CD4-positive, alpha-beta T cell treated with Interleukin-6 at 100 ng/mL for 8 hours (primary cell): ENCODE measurements at places on chromosomes 11 and 22.

GRCh38 chr11:69512136-69512535, 30.7 kb downstream of the LINC01488 start:
- no peak for DNase-seq

- no peak for DNase-seq
These were observed 61.7 kb downstream of the ME3 start for GRCh38 chr11:86610559-86611341.

DNA sequence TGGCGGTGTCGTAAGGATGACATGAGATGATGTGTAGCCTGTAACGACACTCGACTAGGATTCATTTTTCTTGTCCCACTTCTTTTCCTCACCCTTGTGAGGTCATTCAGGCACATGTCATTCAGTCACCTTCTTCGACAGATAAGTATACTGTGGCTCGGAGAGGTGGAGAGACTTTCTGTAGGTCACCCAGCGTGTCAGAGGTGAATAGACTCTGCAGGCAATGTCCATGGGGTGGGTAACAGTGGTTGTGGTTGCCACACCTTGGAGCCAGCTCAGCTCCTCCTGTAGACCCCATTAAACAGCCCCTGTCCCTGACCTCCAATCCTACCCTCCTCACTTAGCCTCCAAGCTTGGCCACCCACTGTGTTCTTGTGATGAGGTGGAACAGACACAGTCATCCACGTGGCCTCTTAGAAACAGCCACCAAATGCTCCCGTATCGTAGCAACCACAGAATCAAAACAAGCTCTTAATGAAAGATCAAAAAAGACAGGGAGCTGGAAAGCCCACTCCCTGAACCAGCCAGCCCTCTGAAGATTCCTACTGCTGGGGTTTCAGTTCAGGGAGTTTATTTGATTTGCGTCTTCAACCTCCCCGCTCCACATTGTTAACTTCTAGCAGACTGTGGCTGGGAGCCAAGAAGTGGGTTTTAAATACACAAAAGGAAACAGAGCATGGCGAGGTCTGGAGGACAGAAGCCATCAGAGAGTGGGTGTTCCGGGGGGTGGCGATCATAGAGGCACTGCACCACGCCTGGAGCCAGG, 89.0 kb upstream of the GRK3 start:
- no peak for DNase-seq

- DNase-seq = no peak
These were observed 27.0 kb upstream of the SLC22A8 start for GRCh38 chr11:63042596-63042995.

DNA sequence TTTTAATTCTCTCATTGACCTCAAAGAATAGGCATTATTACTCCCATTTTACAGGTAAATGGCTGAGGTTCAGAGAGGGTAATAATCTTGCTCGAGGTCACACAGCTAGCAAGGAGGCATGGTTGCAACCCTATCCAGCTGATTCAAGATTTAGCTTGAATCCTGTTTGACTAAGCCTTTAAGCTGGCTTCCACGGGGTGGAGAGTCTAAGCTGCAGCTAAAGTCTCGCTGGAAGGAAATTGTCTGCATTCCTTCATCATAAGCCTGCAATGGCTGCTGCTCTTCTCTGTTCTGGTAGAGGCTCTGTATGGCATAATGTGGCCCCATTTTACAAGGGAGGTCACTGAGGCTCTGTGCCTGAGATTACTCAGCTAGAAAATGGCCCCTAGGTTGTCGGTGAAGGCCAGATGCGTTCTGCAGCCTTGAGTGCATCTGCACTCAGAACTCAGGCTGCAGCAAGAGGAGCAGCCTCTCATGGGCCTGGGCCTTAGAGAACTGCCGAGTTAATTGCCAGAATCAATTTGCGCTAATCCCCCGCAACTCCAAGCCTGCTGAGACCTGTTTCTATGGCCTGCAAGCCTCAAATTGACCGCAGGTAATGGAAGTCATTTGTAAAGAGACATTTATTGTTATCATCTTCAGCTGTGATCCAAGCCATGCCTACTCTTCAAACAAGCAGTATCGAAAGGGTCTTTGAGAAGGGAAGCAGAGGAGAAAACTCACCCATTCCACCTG, 44.1 kb upstream of the SEZ6L start:
- DNase-seq = no peak

- DNase-seq = no peak
These were observed 378.7 kb upstream of the ANO5 start for GRCh38 chr11:21814169-21814568.

GRCh38 chr22:48333323-48333763, 1494.3 kb downstream of the BRD1 start:
- DNase-seq = no peak

- DNase-seq = no peak
These were observed 374.5 kb downstream of the CADM1 start for GRCh38 chr11:115129473-115130289.

- no peak for DNase-seq
These were observed 19.1 kb downstream of the PIK3C2A start for GRCh38 chr11:17188675-17189074.

- DNase-seq = no peak
These were observed 67.7 kb downstream of the SPON1 start for GRCh38 chr11:14029971-14030920.

DNA sequence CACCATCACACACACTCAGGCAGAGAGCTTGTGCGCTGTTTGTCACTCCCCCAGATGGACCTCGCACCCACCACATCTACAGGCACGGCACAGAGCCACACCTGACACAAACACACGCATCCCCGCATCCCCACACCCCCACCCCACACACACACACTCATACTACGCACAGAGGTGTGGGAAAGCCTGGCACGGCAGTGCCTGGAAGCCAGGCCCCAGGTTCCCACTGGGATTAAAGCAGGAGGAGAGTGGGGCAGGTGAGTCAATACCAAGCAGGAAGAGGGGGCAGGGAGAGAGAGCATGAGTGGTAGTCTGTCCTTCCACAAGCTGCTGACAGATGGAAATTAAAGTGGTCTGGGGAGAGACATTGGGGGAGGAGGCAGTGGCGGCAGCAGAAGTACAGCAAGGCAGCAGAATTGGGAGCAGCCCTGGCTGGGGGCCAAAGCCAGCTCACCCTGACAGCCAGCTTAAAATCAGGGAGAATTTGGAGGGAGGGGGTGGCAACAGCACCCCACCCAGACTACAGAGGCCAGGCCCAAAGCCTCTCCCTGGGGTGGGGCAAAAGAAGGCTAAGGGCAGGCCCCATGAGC, 20.7 kb downstream of the TNKS1BP1 start:
- no peak for DNase-seq

DNA sequence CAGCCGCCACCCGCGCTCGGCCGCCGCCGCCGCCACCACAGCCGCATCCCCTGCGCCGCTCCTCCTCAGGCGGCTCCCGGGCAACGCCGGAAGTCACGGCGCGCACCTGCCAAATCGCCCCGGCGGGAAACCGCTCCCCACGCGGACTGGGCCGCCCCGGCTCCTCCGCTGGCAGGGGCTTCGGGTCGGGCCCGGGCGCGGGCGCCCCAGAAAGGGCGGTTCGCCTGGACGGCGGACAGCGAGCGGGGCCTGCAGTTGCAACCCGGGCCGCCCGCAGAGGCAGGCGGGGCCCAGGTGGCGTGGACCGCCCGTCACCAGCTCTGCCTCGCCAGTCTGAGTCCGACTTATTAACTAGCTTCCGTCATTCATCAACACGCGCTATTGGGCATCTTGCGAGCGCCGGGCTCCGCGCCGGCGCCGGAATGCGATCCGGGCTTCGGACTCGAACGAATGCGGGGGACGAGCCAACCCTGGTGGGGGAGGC, at the start of gene HIRA:
HIRA (minus strand) TSS at position 85 of the 484 bp plus-strand sequence. CDS start 257 bp downstream, outside the sequence.
- DNase-seq = peak; percentile 74

- DNase-seq = peak; percentile 43
These were observed 6.5 kb downstream of the MSANTD2 start for GRCh38 chr11:124793466-124794278.

DNA sequence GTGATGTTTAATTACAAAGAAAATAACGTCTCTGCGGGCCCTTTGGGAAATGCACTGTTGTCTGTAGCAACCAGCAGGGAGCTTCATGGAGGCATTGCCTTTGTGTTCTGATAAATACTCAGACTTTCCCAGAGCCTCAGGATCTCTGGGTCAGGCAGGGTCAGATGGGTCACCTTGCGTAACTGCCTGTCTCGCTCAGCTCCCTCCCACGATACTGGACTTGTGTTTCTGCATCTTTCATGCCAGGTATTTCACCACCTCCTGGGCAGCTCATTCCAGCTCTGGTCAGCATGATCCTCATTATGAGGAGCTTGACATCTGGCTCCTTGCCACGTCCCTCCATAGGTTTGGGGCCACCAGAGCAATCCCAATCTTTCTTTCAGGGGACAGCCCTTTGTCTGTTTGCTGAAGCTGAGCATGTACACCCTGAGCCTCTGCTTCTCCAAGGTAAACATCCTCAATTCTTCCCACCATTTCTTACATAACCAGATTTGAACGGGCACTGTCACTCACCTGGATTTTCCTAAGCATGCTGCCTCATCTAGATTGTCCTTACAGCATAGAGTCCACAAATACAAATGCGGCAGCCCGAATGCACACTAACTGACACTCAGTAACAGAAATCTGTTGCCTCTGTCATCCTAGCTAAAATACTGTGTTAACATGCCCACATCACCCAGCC, 162.3 kb downstream of the LARGE1 start:
- no peak for DNase-seq

DNA sequence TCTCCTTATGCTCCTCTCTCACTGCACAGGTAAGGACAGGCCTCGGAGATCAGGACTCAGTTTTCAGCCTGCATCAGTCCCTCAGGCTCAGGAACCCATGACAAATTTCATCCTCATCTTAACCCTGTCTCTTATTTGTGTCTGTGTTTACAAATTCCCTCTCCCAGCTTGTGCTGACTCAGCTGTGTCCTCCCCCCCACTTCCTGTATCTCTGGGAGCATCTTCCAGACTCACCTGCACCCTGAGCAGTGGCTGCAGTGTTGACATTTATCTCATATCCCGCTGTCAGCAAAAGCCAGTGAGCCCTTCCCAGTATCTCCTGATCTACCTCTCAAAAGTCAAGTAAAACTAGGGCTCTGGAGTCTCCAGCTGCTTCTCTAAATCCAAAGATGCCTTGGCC, 65.6 kb upstream of the VPREB1 start:
- no peak for DNase-seq

- no peak for DNase-seq
These were observed 7.3 kb upstream of the TAGLN start for GRCh38 chr11:117191680-117192400.

GRCh38 chr11:73142128-73142377, at the start of gene FCHSD2:
Gene FCHSD2, minus strand, starts transcription at chr11:73142318. Its CDS starts 441 bp downstream, at chr11:73141877.
- no peak for DNase-seq

GRCh38 chr11:126317432-126317755, 13.5 kb downstream of the DCPS start:
- DNase-seq = no peak

DNA sequence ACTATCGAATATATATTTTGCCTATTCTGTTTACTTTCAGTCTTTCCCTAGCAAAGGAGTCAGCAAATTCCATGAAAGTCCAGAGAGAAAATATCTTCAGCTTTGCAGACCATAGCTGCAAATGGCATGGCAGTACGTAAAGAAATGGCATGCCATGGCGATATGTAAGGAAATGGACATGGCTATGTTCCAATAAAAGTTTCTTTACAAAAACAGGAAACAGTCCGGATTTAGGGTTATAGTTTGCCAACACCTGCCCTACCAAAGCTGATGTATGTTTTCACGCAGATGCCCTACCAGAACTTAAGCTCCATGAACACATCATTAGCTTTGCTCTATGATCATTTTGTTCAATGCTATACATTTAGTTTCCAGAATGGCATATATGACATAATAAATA, 19.5 kb downstream of the KIAA0930 start:
- no peak for DNase-seq

DNA sequence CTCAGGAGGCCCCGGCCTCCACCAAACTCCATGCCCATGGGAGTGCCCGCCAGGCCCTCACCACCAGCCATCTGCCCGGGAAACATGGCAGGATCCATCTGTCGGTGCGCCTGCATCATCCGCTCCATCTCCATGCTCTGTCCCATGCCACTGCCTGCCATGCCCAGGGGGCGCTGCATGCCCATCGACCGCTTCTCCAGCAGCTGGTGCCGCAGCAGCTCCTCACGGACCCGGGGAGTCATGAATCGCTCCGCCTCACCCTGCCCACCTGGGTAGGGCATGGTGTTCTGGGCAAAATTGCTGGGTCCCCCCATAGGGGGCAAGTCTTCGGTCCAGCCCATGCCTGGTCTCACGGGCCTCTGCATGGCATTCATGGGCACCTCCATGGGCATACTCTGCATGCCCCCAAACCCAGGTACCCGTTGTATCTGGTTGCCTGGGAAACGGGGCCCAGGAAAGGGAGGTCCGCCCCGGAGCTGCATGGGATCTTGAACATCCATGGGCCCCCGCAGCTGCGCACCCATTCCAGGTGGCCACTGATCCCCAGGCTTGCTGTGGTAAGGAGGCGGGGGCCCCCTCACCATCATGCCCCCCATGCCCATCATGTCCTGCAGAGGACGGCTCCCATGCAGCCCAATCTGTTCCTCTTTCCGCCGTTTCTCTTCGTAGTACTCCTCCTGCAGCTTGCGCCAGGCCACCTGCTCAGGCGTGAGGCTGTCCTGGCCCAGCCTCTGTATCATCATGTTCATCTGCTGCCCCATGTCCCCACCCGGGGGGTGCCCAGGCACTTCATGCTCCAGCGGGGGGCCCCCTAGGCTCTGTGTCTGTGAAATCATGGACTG, 18.0 kb downstream of the CXCR5 start:
- no peak for DNase-seq

- no peak for DNase-seq
These were observed 108.8 kb downstream of the WT1 start for GRCh38 chr11:32326522-32326921.

- DNase-seq = no peak
These were observed 6.2 kb downstream of the SMTNL1 start for GRCh38 chr11:57543593-57543992.

GRCh38 chr11:59611570-59612565, 3.7 kb downstream of the OSBP start:
- DNase-seq = no peak

- DNase-seq = no peak
These were observed 631 bp upstream of the C22orf39 start for GRCh38 chr22:19448076-19448607.

- peak; percentile 67 for DNase-seq
These were observed 25.6 kb downstream of the OR2AG2 start for GRCh38 chr11:6746086-6746618.

- no peak for DNase-seq
These were observed 40.4 kb upstream of the AKIP1 start for GRCh38 chr11:8870411-8871170.

- DNase-seq = no peak
These were observed 134.3 kb upstream of the C11orf58 start for GRCh38 chr11:16603890-16604793.

DNA sequence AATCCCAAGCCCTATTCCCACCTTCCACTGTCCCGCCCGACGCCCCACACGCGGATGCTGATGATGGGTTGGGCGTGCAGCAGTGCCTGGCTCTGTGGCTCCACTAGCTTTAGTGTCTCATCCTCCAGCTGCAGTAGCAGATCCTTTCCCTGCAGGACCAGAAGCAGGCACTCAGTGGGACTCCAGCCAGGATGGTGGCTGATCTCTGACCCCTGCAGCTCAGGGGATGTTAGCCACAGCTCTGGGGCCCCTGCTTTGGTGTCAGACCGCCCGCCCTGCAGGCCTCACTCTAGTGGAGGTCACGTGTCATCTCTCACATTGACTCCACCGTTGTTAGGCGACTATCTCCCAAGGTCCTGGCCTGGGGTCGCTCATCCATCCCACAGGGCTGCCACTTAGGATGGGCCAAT, 11.8 kb downstream of the SMPD1 start:
- DNase-seq = no peak

- no peak for DNase-seq
These were observed 26.2 kb upstream of the LIN7C start for GRCh38 chr11:27532652-27533325.
